ENCODE measurements at places on chromosomes 1 and 21. TPM values are rescaled to one million over a fixed set of nuclear protein-coding genes. Genes with fewer than 3 reads are reported as not detected.

- peak; percentile 36 for DNase-seq
These were observed 7.0 kb upstream of the GPR88 start for GRCh38 chr1:100530880-100531487.

DNA sequence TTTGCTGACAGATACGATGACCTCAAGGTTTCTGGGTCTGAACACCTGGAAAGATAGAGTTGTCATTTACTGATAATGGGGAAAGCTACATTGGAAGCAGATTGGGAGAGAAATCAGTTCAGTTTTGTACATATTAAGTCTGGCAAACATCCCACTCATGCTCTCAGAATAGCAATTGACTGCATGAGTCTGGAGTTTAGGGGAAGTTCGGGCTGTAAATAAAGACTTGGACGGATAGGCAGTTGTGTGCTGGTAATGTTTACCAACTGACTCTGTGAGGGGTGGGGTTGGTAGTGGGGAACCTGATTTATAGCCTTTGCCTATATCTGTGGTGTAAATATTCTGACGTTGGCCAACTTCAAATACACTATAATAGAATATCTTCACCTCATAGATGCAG, 4.0 kb downstream of the H6PD start:
- no peak for DNase-seq

- no peak for DNase-seq
These were observed 3.8 kb upstream of the RGSL1 start for GRCh38 chr1:182446033-182446669.

DNA sequence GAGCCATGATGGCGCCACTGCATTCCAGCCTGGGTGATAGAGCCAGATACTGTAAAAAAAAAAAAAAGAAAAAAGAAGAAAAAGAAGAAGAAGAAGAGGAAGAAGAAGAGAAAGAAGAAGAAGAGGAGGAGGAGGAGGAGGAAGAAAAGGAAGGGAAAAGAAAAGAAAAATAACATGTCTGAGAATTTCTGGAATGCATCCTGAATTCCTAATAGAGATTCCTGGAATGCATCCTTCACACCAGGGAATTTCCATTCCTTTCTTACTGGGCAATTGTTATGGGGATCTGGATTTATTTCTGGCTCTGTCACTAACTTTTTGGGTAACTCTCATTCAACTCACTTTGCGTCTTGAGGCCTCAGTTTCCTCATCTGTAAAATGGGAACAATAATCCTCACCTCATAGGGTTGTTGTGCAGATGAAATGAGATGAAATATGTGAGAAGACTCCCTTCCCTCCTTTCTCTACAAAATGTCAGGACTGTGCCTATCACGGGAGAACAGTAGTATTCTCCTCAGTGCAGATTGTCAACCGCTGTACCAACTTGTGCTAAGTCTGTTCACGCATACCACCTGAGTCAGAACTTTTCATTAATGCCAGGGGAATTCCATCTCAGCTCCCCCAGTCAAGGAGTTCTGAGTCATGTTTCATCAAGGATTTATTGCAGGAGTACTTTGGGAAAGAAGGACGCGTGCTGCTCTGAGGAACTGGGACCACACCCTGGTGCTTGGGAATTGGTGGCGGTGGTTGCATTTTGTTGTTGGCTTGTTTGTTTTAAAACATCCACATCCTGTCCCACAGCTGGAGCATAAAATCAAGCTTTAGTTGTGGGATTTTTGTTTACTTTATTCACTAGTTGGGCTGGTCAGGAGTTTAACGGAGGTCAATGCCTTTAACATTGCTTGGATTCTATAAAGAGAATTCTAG, 42.4 kb upstream of the ROR1 start:
- peak; percentile 19 for DNase-seq

GRCh38 chr1:14037101-14037847, 337.3 kb downstream of the PRDM2 start:
- DNase-seq, result no peak

- DNase-seq, result no peak
These were observed 405.9 kb upstream of the RGS18 start for GRCh38 chr1:191752342-191752741.

DNA sequence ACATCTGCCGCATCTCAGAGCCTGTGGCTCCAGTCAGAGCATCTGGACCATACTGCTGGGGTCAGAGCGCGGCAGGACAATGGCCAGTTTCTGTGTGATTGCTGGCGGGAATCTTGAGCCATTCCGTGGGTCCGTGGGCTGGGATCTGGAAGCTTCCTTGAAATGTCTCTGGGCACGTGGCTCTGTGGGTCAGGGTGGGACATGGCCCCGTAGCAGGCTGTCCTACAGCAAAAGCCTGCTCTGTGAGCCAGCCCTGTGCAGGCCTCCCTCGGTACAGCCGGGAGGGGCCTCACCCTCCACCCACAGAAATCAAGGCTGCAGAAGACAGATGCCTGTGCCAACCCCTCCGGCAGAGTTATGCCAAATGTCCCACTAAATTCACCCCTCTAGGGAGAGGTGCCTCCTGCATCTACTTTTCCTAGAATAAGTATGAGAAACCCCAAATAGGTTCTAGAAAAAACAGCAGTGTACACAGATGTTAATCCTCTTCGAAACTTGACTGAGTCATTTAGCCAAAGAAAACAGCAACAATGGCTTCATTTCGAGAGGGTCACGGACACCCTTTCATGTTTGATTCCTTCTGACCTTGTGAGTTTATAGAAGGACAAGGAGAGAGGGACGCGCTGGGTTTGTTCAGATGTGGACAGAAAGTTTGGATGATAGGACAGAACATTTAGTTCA, 27.8 kb downstream of the COL18A1 start:
- DNase-seq, result no peak

- DNase-seq, result no peak
These were observed at the start of gene SLAMF1 for GRCh38 chr1:160646711-160647328. TSS of gene SLAMF1 (minus strand) at chr1:160647044. CDS start at chr1:160646945, 99 bp downstream.

GRCh38 chr1:63327417-63328054, 5.2 kb downstream of the FOXD3 start:
- peak; percentile 54 for DNase-seq

DNA sequence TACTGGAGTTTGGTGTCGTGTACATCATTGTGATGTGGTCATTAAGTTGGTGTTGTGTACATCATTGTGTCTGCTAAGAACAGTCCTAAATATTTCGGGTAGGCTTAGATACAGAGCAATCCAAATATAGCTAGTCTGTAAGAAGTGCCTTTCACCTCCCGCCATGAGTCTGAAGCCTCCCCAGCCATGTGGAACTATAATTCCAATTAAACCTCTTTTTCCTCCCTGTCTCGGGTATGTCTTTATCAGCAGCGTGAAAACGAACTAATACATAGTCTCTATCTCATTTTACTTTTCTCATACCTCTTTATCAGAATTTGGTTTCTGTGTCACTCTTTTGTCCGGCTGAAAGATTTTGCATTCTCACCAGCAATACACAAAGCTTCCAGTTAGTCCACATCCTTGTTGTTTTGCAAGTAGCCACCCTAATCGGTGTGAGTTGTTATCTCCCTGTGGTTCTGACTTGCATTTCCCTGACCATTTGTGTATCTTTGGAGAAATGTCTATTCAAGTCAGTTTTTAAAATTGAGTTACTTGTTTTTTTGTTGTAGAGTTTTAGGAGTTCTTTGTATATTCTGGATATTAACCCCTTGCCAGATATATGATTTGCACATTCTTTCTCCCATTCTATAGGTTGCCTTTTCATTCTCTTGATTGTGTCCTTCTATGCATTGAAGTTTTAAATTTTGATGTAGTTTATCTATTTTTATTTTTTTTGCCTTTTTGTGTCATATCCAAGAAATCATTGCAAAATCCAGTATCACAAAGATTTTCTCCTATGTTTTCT, 56.5 kb downstream of the FNBP1L start:
- DNase-seq, result no peak

DNA sequence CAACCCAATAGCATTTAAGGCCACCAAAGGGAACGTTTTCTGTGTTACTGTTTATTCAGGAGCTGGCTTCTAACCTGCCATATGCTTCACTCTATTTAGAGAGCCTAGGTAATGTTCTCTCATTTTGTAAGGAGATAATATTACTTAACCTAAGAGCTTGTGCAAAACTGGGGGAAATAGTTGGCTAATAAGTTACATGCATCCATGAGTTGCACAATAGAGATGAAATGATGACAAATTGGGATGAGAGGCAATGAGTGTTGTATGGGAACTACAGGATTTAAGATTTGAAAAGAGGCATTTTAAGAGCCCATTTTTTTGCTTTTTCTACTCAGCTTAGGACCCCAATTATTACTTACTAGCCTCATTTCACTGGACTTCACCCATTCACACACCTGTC, 151.0 kb downstream of the ST6GALNAC3 start:
- no peak for DNase-seq

Gene SDHB
- total RNA-seq, result 89.7 TPM

DNA sequence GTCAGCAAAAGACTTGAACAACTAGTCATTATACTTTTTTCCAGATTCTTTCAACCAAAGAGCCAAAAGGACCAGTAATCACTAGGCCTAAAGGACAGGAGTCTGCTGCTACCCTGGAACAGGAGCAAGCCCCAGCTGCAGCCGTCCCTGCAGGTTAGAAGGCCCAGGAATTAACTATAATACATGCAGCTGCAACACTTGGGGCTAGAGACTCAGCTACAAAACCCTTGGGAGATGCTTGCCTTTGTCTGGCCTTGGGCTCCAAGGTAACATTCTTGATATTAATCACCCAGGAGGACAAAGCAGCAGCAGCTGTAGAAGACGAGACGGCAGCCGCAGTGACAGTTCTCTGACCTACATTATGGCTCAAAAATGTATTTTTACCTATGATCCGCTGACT, 841.2 kb upstream of the ADGRL4 start:
- no peak for DNase-seq

DNA sequence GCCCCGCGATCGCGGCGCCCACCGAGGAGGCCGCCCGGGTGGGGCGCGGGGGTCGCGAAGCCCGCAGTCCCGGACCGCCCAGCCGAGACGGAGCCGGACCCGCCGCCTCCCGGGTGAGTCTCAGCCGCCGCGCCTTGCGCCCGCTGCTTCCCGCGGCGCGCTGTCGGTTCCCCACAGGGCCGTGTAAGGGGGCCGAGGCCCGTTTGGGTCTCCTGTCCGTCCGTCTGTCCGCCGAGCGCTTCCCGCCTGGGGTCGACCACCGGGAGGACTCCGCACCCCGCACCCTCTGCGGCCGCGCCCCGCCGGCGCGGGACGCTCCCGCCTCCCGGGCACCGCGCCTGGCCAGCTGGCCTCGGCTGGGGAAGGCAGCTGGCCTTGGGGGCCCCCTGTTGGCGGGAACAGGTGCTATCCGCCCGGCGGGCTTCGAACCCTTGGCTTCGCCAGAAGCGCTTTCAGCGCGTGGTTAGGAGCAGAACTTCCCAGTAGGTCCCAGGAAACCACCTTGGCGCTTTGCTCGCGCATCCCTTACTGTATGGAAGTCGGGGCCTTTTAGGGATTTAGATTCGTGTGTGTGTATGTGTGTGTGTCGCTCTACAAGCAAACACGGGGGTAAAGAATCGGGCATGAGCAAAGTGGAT, 414 bp downstream of the TMEM51 start:
- DNase-seq, result peak; percentile 56

DNA sequence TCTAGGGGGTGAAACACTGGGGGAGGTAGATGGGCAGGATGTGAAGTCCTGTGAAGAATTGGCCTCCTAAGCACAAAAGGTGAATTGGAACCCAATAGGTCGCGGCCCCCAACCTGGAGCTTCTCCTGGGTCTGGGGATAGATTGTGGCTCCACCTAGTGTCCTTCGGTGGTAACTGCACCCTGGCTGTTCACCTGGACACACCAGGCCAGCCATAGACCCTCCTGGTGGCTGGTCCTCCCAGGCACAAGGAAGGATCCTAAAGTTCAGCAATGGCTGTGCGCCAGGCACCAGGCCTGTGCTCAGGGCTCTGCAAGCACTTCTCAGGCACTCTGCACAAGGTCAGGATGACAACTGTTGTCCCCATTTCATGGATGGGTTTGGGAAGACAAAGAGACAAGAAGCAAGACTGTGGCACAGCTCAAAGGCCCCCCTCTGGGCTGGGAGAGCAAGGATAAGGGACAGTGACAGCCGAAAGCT, 13.5 kb downstream of the ESPN start:
- peak; percentile 51 for DNase-seq

GRCh38 chr1:16189921-16190621, 22.4 kb downstream of the ARHGEF19 start:
- no peak for DNase-seq

- DNase-seq, result no peak
These were observed 4.2 kb upstream of the PLXNA2 start for GRCh38 chr1:208248307-208248801.

DNA sequence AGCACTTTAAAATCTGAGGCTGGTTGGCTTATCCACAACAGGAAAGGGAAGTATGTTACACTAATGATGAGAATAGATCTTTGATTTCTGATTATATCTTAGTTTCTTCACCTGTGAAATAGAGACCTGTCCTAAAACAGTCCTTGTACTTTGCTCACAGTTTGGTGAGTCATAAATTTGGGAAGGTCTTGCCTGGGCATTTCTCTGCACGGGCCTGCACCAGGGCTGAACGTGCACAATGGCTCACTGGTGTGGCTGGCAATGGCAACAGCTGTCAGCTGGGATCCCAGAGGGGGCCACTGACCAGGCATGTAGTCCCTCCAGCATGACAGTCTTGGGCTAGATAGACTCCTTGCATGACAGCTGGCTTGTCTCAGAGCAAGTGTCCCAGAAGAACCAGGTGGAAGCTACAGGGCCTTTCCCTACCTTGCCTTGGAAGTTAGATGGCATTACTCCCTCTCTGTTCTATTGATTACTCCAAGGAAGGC, 367.4 kb downstream of the DISC1 start:
- DNase-seq, result no peak

DNA sequence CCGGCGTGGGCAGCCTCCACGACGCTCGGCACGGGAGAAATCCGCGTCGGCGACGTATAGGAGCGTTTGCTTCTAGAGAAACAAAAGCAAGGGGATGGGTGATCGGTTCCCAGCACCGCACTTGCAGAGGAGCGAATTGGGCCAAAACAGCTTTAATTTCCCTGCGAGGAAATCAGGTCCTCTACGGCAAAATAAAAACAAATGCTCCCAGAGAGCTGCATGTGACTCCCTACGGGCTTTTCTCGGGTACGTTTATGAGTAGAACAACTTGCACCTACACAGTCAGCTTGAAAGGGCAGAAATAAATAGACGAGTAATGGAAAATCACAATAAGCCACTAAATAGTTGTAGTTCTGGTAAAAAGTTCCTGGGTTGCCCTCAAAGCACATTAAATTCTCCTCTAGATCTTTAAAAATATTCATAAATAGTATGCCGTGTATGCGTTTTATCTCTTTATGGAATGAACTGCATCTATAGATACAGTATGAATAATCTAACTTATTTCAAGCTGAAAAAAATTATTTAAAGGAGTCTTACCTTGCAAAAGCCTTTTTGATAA, 1.2 kb downstream of the NHLH2 start:
- no peak for DNase-seq

GRCh38 chr1:3544040-3544977, 67.0 kb downstream of the MEGF6 start:
- DNase-seq, result no peak

Gene B3GALT6
- total RNA-seq, result 16.1 TPM

- peak; percentile 91 for DNase-seq
These were observed 27.2 kb downstream of the ERI3 start for GRCh38 chr1:44327679-44328491.

DNA sequence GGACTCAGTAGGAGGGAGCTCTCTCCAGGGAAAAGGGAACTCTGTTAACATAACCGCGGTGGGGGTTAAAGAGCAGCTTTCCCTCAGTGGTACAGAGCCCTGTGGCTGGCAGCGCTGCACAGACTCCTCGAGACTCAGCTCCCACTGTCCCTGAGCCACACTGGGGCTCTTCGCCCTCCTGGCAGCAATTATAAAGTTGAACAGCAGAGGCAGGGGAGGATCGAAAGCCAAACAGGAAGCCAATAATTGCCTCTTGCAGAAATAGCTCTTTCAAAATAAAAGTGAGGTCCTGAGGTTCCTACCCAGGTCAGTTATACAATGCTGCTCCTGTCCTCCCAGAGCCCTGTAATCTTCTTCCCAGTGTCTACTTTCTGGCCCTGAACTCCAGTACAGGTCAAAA, 77.0 kb downstream of the FAM78B start:
- no peak for DNase-seq
